Right lobe of liver (tissue), 6 donors: ENCODE measurements at places on chromosomes 11 and 22. TPM values are rescaled to one million over a fixed set of nuclear protein-coding genes. Genes with fewer than 3 reads are reported as not detected.

The SPINDOC gene
- total RNA-seq, result 2.3 TPM

The CYTH4 gene
- total RNA-seq, result 12.8 TPM

The PLAAT2 gene
- not detected for total RNA-seq

The NF2 gene
- 10.8 TPM for total RNA-seq

The TCN2 gene
- 12.7 TPM for total RNA-seq

The TMEM126A gene
- total RNA-seq, result 17.2 TPM

- peak; percentile 41 for DNase-seq
Observed at GRCh38 chr22:18955696-18956095, 19.6 kb upstream of the PRODH start.

DNA sequence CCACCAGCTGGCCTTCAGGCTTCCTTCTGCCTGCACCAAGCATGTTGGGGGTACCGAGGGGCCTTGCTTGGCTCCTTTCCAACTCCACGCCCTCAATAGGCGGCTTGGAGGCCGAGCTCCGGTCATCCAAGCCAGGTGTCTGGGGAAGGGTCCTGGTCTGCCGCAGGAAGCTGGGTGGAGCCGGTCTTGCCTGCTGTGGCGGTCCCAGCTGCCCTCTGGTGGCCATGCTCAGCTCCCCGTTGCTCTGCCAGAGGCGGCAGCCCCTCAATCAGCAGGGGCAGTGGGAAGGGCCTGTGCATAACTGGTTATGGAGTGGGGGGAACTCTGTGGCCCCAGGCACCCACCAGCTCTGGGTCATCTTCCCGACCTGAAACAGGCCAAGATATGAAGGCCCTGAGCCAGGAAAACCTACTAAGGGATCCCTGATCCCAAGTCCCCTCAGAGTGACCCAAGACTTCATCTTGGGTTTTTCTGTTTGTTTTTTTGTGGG, 3.2 kb downstream of the ARVCF start:
- no peak for DNase-seq

DNA sequence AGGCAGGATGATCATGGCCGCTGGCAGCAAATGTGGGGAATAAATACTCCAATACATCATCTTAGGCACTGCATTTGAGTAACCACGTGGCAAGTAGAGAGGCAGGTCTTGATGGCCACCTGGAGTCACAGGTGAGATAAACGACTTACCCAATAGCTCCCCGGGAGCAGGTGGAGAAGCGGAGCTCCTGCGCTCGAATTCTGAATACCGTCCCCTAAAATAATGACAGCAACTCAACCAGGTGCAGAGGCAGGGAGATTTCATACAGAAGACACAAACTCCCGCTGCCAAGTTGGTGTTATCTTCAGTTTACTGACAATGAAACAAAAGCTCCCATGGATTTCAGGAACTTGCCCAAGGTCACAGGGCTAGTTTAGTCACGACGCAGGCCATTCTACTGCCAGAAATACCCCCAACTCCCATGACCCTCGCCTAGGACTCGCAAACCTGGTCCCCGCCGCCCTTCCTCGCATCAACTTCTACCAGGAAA, 437 bp downstream of the SLC43A3 start:
- no peak for DNase-seq

DNA sequence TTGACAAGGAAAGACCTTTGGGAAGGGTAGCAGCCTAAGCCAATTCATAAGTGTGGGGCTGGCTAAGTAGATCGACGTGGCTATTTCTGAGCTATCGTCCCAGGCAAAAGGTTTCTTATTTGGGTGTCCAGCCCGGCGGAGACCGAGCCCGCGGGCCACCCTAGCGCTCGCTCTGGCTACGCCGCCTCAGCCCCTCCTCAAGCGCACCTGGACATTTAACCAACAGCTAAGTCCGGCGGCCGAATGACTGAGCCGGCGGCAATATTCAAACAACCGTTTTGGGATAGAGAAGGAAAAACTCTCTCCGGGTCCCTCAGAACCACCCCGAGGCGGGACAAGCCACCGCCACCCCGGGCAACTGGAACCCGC, 457 bp downstream of the RNF141 start:
- peak; percentile 73 for DNase-seq

- no peak for DNase-seq
Observed at GRCh38 chr11:3022982-3023381, 30.9 kb upstream of the NAP1L4 start.

DNA sequence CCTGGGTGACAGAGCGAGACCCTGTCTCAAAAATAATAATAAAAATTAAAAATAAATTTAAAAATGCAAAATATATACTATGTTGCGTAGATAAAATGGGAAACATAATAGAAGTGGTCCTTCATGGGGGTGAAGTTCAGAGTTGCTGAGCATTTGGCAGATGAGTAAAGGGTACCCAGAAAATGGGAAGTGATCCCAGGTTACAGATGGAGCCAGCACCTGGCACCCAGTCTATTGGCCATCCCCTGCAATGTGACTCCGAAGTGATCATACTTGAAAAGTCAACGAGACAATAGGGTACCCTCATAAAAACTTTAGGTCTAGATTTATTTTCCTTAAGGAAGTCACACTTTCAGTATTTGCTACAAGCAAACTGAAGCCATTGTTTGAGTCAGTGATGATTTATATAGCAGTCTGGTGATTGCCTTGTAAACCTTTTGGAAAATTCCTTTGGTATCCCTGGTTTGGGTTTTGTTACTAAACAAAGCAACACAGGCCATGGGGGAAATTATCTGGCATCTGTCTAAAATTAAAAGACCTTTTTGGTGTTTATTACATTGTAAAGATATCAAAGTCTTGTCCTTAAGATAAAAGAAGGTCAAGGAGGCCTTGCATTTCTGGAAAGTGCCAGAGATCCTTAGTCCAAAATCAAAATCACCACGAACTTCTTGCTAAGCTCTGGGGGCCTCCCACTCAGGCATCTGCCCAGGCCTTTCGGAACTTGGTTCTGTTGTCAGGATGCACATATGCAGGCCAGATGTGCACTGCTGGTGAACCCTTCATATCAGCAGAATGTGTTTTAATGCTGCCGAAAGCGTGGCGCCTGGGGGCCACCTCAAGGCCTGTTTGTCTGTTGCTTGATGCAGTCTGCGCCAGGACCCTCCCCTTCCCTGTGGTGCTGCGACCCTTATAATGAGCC, 4.3 kb downstream of the SMARCB1 start:
- DNase-seq, result peak; percentile 22

GRCh38 chr22:37237371-37238268, 6.4 kb downstream of the RAC2 start:
- no peak for DNase-seq

GRCh38 chr11:105046898-105047579, 1.9 kb upstream of the CARD16 start:
- DNase-seq, result no peak

GRCh38 chr11:44159848-44160721, 64.6 kb downstream of the EXT2 start:
- DNase-seq, result no peak
